ENCODE measurements at places on chromosomes 3 and 15. TPM values are rescaled to one million over a fixed set of nuclear protein-coding genes. Genes with fewer than 3 reads are reported as not detected.

The FYTTD1 gene
- total RNA-seq = 49.4 TPM

The UQCC5 gene
- 6.5 TPM for total RNA-seq

The IL17RE gene
- 0.89 TPM for total RNA-seq

The TRPC1 gene
- 37.3 TPM for total RNA-seq

The SLC15A2 gene
- total RNA-seq = 0.26 TPM

All from smooth muscle cell of the pulmonary artery (primary cell).